ENCODE measurements at places on chromosomes 7 and 10.

GRCh38 chr10:132846631-132847415 lies 60.9 kb upstream of the NKX6-2 start:
- DNase-seq, result no peak

DNA sequence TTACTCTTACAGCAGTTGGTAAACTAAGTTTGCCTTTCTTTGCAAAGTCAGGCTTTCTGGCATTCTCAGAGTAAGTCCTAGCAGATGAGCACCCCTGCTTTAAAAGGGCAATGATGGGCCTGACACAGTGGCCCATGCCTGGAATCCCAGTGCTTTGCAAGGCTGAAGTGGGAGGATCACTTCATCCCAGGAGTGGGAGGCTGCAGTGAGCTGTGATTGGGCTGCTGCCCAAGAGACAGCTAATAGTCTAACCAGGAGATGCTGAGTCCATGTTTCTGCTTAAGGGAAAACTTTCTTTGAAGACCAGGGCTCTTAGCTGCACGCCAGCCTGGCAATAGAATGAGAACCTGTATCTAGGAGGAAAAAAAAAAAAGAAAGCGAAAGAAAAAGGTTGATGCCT lies 100.2 kb upstream of the MPP7 start:
- DNase-seq, result peak; percentile 16

- no peak for DNase-seq
Observed at GRCh38 chr7:132878204-132878919, 203.5 kb downstream of the CHCHD3 start.

DNA sequence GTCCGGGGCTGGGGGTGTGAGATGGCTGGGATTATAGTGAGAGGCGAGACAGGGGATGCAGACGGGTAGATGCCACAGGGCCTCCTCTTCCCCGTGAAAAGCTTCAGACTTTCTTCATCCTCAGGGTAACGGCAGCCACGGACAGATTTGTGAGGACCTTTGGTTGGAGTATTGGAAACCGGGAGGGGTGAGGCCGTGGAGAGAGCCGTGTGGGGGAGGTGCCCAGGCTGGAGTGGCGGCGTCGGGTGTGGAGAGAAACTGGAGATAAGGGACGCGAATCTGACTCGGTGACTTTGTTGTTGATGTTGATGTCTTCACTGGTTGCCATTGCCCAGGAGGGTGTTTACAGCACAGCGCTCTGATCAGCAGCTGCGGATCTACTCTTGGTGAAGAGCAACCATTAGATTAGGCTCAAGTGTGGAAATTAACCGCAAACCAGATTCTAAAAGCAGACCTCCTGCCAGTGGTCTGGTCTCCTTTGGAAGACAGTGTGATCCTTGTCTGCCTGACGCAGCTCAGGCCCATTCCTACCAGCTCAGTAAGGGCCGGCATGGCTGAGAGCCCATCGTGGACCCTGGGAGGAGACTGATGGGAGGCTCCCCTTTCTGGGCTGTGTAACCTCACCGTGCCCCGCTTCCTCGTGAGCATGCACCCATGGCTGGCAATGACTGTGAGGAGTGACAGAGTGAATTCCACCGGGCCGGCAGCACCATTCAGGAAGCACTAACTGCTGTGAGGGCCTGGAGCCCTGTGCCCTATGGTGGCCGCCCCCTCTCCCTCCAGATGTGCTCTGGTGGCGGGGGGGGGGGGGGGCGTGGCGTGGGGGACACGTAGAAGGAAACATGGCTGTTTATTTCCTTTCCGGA lies 90.3 kb downstream of the INPP5A start:
- peak; percentile 50 for DNase-seq

GRCh38 chr10:55466806-55467504 lies 665.9 kb upstream of the PCDH15 start:
- no peak for DNase-seq

GRCh38 chr7:158606129-158606528 lies 18.5 kb upstream of the PTPRN2 start:
- DNase-seq, result no peak

DNA sequence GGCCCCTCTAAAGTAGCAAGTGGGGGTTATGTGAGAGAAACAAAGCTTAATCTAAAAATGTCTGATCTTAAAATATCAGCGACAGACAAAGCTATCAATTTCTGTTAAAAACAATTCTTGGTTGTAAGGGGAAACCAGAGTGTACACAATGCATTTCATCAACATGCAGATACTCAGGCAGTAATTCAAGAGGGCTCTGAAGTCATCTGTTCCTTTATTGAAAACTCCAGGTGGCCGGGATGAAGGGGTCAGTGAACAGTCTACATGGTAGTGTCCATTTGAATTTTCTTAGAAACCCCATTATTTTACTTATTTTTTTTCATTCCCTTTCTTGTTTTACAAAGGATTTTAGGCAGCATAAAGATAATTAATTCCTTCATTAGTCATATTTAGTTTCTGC lies 36.7 kb upstream of the BTBD16 start:
- DNase-seq, result peak; percentile 39

GRCh38 chr10:78130966-78131710 lies 97.5 kb downstream of the RPS24 start:
- DNase-seq, result peak; percentile 4

- DNase-seq, result peak; percentile 72
Observed at GRCh38 chr10:122298598-122299301, 27.7 kb downstream of the BTBD16 start.

GRCh38 chr7:142956951-142957623 lies 5.1 kb downstream of the KEL start:
- no peak for DNase-seq

- DNase-seq, result no peak
Observed at GRCh38 chr10:78656417-78657162, 412.2 kb upstream of the ZMIZ1 start.
